ENCODE measurements at places on chromosomes 5 and 9. TPM values are rescaled to one million over a fixed set of nuclear protein-coding genes. Genes with fewer than 3 reads are reported as not detected.

Gene C5orf46
- 0.98 TPM for polyA plus RNA-seq

Gene PCDHGB3
- 2.7 TPM for polyA plus RNA-seq

Gene PAIP1
- 123 TPM for polyA plus RNA-seq

Gene SLC34A3
- 2.5 TPM for polyA plus RNA-seq

Gene PCDHB14
- polyA plus RNA-seq: 9.6 TPM

Gene PCDHB12
- 6.2 TPM for polyA plus RNA-seq

Gene BDP1
- 48.6 TPM for polyA plus RNA-seq

Gene LRRC19
- 0.49 TPM for polyA plus RNA-seq

Gene SAP30L
- polyA plus RNA-seq: 42.8 TPM

All from left lung (tissue), 14 donors.